Brain pericyte (primary cell): ENCODE measurements at places on chromosomes 6 and 20.

- no peak for DNase-seq
These were observed 13.2 kb downstream of the DSP start for GRCh38 chr6:7554533-7555275.

DNA sequence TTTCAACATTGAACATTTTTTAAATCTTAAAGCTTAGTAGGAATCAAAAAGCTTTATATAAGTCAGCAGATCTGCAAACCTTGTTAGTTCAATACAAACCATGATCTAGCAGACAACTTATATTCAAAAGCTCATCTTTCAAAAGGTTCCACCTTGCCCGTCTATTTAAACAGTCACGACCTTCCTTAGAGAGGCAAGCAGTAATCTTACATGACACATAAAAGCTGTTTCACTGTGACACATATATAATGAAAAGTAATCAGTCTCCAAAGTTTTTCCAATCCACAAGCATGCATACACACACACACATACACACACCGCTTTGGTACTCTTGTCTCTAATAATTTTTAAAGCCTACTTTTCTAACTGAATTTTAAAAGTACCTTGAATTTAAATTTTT, 12.9 kb downstream of the SOD2 start:
- DNase-seq, result no peak

DNA sequence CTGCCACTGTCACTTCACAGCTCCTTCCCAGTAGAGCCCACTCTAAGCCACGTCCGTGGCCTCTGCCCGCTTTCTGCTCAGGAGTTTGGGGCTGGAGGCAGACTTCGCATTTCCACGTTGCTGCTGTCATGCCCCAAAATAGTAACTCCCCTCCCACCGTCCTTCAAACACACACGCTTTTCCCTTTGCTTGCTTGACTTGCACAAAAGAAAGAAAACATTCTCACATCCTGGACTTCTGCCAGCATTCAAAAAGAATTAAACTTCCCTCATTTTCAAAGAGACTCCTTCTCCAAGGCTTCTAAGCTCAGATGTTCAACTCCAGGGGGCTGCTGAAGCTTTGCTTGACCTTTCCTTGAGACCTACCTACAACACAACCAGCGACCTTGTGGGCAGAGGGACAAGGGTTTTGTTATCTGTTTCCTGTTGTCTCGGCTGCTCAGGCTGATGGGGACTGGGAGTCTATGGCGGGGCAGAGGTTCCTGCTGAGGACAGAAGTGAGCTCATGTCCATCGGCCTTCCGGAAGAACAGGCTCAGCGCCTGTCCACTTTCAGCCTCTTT, 263.8 kb upstream of the FOXQ1 start:
- DNase-seq, result no peak

DNA sequence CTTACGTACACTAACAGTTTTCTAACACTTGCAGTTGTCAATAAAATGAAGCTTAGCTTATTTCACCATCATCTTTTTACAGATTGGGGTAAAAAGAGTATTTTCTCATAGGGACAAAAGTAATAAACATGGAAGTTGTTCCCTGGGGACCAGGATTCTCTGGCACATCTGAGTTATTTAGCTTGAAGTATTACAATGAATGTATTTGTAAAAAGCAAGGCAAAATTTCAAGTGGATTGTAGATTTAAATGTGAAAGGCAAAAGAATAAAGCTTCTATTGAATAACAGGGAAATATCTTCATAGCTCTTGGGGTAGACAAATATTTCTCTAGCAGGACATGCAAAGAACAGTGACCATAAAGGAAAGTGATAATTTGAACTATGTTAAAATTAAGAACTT, 260.0 kb upstream of the ECI2 start:
- DNase-seq, result no peak

DNA sequence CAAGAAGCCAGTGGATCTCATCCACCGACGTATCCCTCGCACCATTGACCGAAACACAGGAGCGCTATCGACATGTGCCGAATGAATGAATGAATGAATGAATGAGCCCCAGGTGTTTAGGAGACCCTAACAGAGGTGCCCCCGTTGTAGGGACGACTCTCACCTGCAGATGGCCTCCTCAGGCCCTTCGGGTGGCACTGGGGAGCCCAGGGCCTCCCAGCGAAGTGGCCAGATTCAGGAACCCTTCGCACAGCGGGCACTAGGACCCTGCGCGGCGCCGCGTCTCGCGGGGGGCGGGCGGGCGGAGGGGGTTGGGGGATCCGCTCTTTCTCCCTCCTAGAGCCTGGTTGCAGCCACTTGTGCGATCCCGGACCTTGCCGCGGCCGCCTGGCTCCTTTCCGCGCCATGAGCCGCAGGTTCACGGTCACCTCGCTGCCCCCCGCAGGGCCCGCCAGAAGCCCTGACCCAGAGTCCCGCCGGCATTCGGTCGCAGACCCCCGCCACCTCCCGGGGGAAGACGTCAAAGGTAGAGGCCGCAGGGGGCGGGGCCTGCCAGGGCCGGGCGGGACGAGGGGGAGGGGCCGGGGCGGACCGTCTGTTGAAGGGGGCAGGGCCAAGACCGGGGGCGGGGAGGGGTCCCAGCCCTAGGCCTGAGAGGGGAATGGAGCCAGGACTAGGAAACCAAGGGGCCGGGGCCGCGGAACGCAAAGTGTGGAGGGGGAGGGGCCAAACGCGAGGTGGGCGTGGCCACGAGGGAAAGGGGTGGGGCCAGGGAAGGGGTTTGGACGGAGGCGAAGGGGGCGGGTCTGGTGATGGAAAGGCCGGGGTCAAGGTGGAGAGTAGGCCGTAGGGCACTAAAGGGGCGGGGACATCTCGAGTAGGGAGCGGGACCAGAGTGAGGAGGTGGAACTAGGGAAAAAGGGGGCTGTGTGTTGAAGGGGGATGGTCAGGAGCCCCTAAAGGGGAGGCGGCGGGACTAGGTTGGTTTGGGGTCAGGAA, 7.4 kb upstream of the SLC12A5 start:
- no peak for DNase-seq

DNA sequence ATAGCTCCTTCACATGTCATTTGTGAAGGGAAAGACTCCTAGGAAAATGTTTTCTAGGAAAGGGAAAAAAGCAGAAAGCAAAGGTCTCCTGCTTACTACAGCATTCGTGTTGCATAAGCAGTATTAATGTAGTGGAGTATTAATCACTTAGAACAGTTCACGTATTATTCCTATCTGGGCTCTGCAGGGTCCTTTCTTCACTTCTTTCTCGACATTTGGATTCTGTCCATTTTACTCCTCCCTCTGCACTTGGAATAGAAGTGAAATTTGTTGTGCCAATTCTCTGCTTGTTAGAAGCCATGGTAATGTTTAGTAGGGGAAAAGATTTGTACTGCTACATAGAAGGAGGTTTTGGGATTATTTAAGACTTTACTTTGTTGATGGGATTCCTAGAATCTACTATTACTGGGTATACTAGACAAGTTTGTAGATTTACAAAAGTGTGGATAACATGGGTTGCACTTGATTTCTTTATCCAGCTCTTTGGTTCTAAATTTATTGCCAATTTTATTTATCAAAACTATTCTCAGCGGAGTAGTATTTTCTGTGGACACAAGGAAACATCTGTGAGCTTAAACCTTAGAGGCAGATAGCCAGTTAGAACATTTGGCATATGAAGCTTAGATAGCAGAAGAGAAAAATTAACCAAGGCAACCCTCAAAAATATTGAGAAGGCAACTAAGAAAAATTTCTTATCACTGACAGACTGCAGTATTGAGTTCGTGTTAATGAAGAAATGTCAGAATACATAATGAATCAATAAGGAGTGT, 108.4 kb upstream of the ESR1 start:
- DNase-seq, result no peak

GRCh38 chr6:1024587-1024986, 287.3 kb upstream of the FOXQ1 start:
- DNase-seq, result peak; percentile 93

- no peak for DNase-seq
These were observed 67.1 kb downstream of the TASP1 start for GRCh38 chr20:13571662-13572061.

DNA sequence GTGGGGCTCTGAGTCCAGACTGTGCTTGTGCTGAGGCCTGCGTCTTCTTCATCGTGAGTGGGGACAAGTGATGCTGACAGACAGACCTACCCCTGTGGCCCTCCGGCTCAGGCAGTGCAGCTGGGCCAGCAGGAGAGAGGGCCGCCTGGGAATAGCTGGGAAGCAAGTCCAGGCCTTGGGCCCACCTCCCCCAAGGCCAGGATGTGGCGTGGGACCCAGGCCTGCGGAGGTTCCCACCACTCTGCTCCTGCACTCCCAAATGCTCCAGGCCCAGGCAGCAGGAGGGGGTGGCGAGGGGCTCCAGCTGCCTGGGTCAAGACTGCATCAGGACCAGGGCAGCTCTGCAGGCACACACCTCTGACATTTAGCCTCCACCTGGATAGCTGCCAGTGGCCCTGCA, 38.3 kb downstream of the DAAM2 start:
- DNase-seq, result no peak

GRCh38 chr6:167054987-167055386, 55.8 kb downstream of the CEP43 start:
- no peak for DNase-seq

DNA sequence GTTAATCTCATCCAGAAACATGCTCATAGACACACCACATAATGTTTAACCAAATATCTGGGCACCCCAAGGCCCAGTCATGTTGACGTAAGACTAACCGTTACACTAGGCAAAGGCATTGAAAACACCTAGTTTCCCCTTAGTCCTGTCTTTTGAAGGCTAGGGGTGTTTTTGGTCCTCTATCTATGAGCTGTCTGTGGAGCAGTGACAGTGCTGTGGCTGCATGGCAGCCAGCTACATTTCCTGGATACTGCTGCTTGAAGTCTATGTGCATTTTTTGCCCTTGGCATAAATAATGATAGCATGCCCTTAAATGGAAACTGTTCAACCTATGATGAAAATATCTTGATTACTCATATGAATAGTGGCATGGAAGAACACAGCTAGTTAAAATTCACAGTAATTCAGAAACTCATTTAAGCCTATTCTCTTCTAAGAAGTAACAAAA, 18.6 kb downstream of the FARS2 start:
- DNase-seq, result no peak

- no peak for DNase-seq
These were observed 1.3 kb downstream of the NUP153 start for GRCh38 chr6:17705428-17705777.

DNA sequence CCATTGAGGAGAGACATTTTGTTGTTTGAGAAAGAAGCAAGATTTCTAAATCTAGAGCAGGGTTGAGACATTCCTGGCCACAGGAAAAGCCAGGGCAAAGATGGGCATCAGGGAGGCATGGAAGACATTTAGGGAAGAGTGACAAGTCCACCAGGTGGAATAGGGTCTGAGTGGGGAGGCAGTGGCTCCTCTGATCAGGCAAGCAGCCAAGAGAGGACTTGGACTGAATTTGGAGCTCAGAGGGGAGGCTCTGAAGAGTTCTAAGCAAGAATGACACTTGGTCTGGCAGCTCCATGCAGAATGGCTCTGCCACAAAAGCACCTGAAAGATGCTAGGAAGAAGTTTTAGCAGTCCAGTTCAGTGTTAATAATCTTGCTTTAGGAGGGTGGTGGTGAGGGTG, 120.8 kb downstream of the FYN start:
- no peak for DNase-seq

GRCh38 chr20:43710370-43711044, 16.3 kb downstream of the GTSF1L start:
- DNase-seq, result no peak

- no peak for DNase-seq
These were observed 35.5 kb upstream of the FOXC1 start for GRCh38 chr6:1574083-1574761.

- no peak for DNase-seq
These were observed 92.8 kb upstream of the SASH1 start for GRCh38 chr6:148249679-148250375.

DNA sequence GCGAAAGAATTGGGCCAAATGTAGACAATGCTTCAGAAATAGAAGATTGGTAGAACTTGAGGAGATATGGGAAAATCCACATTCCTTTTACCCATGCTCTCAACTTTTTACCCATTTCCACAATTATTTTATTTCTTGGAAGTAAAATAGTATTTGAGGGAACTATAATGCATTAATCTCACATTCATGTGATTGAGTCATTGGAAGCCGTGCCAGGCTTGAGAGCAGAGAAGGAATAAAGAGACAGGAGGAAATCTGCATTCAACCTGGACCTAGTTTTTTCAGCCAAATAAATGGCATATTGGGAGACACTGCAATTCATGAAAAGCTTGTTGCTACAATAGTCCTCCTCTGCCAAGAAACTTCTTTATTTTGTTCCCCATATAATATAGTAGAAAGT, 2.8 kb upstream of the NUP153 start:
- DNase-seq, result no peak

GRCh38 chr6:56677559-56677958, 34.9 kb upstream of the DST start:
- DNase-seq, result no peak

GRCh38 chr6:148455225-148455624, 112.6 kb downstream of the SASH1 start:
- peak; percentile 58 for DNase-seq

DNA sequence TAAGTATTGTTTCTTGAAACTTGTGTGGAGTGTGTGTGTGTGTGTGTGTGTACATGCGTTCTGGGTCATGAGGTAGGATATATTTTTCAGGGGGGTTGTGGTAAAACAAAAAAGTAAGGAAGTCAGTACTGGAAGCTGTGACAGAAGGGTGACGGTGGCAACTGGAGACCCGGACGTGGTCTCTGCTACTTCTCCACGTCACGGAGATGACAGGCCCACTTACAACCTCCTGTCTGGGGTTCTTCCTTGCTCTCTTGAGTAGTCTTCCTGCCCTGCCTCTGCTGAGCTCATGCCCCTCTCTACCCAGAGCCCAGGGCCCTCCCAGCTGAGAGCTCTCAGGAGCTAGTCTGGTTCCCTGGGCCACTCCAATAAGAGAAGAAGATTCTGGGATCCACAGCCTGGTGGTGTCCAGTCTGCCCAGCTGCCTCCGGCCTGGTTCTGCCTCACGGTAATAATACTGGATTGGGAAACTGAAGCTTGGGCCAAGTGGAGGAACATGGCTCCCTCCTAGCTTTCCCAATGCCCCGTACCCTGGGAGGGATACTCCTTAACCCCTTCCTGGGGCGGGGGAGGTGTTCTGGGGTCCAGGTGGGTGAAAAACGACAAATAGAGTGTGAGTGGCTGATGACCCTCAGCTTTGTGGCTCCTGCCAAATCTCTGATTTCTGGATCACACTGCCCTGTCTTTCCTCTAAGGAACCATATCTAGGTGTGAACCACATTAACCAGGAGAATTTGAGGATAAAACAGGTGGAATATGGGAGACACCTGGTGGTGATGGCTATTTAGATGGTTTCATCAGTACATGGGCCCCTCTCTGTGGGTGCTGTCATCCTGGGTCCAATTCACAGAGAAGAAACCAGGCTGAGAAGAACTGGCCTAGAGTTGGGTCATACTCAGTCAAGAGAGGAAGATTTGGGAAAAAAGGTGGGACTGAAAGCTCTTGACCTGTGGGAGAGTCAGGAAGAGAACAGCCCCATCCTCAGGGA, 27.2 kb downstream of the VEGFA start:
- DNase-seq, result no peak

DNA sequence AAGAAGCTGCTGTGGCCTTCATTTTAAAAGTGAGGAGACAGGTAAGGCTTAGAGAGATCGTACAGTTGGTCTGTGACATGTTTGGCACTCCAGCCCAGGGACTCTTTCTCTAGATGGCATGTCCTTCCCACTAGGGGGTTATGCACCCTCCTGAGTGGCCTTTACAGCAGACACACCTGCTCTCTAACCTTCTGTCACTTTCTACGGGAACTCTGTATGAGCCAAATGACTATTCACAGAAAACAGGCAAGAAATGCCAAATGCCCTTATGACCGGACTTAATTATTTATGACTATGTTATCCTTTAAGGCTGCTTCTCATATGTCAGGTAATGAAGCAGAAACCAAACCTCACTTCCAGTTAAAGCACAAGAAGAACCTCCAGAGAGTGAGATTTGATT, 91.2 kb downstream of the MAP3K5 start:
- DNase-seq, result no peak
